ENCODE measurements at places on chromosomes 6 and 20. TPM values are rescaled to one million over a fixed set of nuclear protein-coding genes. Genes with fewer than 3 reads are reported as not detected.
A peak's percentile ranks its signal among the peaks of the same experiment; 100 is the strongest.

GRCh38 chr6:164563924-164564323, 745.5 kb downstream of the C6orf118 start:
- ATAC-seq = no peak

DNA sequence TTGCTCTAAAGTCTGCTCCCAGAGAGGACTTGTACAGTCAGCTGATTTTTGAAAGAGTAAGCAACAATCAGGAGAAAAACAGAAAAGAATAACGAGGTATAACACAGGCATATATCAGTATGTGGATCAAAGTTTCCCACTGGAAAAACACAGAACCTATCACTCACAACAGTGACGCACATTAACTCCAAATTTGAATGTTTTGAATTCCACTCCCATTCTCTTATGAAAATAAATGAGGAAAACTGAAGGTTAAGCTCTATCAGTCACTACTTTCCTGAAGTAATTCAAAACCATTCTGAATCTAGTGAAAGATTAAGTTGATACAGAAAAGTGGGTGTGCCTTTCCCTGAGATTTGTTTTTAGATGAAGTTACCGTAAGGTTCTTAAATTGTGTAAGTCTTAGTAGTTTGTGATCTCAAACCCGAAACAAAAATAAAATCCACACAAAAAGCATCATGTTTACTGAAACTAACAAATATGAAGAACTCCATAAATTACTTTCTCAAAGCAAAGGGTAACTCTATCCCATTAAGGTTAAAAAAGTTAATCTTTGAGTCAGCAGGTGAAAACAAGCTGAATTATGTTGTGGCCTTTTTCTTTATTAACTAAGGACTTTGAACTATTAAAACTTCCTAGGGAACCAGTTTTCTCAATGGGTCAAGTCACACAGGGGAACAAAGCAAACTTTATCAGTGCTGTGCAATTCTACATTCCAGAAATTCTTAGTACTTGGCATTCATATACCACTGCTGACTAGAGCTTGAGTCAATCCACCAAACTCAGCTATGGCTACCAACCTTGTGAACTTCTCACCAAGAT, 115.7 kb downstream of the OGFRL1 start:
- ATAC-seq = no peak

GRCh38 chr6:169530752-169531123, 171.1 kb downstream of the WDR27 start:
- ATAC-seq = peak; percentile 88

DNA sequence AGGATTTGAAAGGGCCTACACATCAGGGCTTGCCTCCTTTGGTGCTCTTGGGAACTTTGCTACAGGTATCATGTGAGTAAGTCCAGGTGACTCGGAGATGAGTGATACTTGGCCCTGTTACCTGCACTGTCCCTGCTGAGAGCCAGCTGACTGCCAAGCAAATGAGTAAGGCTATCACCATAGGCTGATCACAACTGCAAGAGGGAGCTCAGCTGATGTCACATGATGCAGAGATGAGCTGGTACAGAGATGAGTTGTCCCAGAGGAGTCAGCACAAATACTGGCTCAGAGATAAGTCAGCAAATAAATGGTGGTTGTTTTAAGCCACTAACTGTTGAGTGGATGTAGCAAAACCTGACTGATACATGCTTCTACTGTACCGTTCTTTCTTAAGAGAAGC, 41.4 kb downstream of the LAMP5 start:
- ATAC-seq = peak; percentile 39

- no peak for ATAC-seq
These were observed 1285.5 kb upstream of the GJE1 start for GRCh38 chr6:140847262-140847645.

- ATAC-seq = no peak
These were observed 182.7 kb downstream of the TBX18 start for GRCh38 chr6:84581494-84582259.

GRCh38 chr6:137867685-137868509, 838 bp downstream of the TNFAIP3 start:
- ATAC-seq = peak; percentile 16

GRCh38 chr6:109000289-109000688, 94.4 kb downstream of the SESN1 start:
- no peak for ATAC-seq

DNA sequence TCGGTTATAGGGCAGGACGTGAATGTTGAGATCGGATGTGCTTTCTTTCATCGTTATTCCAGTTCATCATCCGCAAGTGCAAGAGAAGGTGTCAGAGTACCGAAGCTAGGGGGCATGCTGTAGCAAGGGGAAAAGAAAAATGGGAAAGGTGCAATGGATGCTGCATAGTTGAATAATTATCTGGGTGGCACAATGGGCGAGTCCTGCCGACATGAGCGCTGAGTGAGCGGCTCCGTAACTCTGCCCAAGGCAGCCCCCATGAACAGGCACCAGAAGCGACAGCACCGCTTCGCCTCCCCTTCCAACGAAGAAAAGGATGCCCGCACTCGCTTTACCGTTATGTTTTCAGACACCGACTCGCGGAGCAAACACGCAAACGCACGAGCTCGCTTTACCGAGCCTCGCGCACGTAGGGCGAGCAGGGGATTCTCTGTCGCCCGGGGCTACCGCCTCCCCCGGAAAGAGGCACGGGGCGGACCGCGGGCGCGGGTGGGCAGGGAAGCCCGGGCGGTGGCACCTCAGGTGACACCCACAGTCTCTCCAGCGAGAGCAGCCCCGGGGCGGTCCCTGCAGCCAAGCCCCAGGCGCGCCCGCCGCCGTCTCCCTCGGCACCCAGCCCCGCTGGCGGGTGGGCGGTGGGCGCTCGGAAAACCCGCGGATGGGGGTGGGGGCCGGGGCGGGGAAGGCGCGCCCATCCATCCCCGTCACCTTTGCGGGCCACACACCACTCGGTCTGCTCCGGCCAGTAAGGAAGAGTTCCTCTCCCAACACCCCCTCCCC, 654 bp downstream of the WASF1 start:
- ATAC-seq = peak; percentile 36

- ATAC-seq = no peak
These were observed 65.6 kb upstream of the HTR1E start for GRCh38 chr6:86871681-86872080.

GRCh38 chr20:36895036-36895435, 19.1 kb downstream of the TLDC2 start:
- peak; percentile 92 for ATAC-seq

DNA sequence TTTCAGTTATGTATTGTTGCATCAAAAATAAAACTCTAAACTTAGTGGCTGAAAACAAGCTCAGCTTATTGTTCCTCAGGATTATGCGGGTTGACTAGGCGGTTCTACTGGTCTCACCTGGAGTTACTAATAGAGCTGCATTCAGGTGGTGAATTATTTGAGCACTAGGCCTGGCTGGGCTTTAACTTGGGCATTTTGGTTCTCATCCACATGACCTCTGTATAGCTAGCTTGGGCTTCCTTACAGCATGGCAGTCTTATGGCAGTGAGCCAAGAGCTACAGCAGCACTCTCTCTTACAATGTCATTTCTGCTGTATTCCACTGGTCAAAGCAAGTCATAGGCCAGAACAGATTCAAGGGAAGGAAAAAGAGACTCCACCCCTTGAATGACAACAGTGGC, 1.6 kb downstream of the PGBD1 start:
- no peak for ATAC-seq

GRCh38 chr6:160349814-160350350, 1.7 kb downstream of the SLC22A3 start:
- ATAC-seq = no peak

GRCh38 chr20:62624325-62624690, 18.0 kb upstream of the SLCO4A1 start:
- peak; percentile 10 for ATAC-seq

DNA sequence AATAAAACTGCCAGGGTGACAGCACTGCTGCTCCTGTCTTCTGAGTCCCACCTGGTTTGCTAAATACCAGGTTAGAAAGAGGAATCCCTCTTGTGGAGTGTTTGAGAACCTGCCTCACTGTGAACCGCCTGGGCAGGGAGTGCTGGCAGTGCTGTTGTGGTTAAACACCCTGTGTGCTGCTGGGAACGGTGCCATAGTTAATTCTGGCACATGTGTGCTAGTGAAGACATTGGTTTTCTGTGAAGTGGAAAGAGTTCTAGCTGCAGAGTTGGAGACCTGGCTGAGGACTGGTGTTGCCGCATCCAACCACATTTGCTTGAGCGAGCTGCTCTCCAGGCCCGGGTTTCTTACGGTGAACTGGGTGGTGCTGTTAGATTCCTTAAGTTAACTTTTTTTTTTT, 72.7 kb downstream of the IGF2R start:
- ATAC-seq = no peak

- ATAC-seq = peak; percentile 64
These were observed 56.2 kb upstream of the UFL1 start for GRCh38 chr6:96465321-96465903.

GRCh38 chr20:33099843-33100538, 20.5 kb downstream of the BPIFB4 start:
- ATAC-seq = no peak

DNA sequence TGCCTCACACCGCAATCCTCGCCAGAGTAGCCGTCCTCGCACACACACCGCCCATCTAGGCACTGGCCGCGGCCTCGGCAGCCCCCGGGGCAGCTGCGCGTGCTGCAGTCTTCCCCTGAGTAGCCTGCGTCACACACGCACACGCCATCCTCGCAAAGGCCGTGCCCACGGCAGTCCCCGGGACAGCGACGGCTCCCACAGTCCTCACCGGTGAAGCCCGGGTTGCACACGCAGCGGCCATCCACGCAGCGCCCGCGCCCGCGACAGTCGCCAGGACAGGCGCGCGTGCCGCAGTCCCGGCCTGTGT, 13.1 kb downstream of the TNXB start:
- no peak for ATAC-seq

DNA sequence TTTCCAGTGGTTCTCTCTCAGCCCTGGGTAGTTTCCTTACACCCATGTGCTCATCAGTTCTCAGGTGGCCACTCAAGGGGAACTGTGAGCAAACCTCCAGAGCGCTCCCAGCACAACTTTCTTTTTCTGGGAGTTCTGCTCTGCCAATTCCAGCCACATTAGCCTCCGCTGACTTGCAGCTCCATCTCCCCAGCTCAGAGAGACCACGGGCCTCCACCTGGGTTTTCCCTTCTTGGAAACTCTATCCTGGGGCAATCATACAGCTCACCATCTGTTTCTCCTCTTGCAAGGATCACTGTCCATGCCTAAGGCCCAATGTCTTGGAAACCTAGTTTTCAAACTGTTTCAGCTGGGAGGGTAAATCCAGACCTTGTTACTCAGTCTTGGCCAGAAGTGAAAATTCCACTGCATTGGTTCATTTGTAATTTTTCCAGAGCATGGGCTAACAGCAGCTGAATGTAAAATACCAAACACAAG, 129.9 kb downstream of the EYA2 start:
- ATAC-seq = no peak

DNA sequence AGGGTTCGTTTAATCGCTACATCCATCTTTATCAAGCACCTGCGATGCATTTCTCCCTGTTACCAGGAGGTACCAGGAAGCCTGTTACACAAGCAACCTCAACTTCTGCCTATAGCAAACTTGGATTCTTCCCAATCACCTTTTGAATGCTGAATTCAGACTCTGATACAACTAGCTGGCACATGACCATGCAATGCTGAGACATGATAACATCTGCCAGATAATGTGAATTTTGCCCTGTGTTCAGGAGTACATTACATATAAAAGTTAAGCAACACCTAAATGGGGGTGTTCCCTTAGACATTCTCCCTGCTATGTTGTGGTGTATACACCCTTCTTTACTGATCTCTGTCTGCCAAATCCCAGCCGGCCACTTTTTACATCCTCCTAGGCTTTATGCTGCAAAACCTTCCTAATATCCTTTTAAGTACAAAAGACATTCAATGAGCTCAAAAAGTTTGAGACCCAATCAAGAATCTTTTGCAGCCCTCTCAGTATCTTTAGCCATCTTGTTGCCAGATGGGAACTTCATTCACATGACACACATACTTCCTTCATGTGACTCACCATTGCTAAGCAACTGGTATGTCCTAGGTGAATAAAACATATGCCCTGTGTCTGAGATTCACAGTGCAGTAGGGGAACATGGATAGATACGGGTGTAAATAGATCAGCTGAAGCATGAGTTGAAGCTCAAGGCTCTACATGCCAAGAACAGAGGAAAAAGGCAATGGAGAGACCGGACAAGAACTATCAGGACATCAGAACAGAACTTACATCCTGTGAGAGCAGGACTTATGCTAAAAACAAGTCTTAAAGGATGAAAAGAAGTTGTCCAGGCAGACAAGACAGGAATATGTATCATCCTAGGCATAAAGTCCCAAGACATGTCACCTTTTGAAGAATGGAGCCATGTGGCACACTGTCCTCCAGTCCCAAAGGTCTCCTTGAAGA, 84.3 kb downstream of the ZHX3 start:
- peak; percentile 40 for ATAC-seq

DNA sequence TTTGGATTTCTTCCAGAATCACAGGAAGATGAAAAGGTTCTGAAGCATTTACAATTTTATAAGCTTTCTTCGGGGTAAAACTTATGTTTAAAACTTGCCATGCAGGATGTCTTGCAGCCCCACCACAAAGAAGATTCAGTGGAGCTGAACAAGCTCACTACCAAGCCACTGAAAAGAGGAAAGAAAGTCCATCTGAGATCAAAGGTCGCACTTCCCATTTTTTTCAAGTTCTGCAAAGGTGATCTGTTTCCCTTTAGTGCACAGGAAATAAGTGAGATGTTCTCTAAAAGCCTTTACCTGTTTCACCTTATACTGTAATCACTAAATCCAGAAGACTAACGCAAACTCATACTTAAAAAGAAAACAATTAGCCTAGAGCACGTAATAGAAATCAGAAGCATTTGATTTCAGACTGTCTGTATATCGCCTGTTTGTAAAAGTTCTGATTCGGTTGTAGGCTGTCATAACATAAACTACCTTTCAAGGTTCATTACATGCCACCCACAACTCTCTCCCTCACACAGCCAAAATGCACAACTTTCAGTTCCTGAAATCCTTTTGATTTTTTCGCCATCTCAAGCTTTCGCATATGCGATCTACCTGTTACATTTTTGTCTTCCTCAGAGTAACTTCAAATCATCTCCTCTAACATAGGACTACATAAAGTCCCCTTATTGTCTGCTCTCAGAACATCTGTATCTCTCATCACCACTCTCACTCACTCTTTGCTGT, 1.8 kb downstream of the ECHDC1 start:
- ATAC-seq = no peak

GUCA1A gene
- 0.22 TPM for total RNA-seq

ECT2L gene
- total RNA-seq = 0.11 TPM

PRL gene
- total RNA-seq = not detected

OSTM1 gene
- total RNA-seq = 10.1 TPM

PDE10A gene
- not detected for total RNA-seq

LCA5 gene
- total RNA-seq = 0.32 TPM

RAB44 gene
- total RNA-seq = 0.11 TPM

ARMC12 gene
- 1.9 TPM for total RNA-seq
